WTC11 (cell line): ENCODE measurements at places on chromosomes 7 and 10.

- H3K4me3 ChIP-seq, result peak overlapping the region; percentile 56
- peaks cover 9% of the 10 kb centered on the region for H3K4me1 ChIP-seq
- H3K27ac ChIP-seq, result 0 out of 2 replicates have a peak overlapping the region, but pooled peaks have one; percentile 32
- peaks cover 39% of the 10 kb centered on the region for H3K36me3 ChIP-seq
- H3K27me3 ChIP-seq, result peaks cover 2% of the 10 kb centered on the region; the same call in 1 of the 2 replicates
These were observed 474 bp upstream of the NSMCE4A start for GRCh38 chr10:121975295-121976086.

DNA sequence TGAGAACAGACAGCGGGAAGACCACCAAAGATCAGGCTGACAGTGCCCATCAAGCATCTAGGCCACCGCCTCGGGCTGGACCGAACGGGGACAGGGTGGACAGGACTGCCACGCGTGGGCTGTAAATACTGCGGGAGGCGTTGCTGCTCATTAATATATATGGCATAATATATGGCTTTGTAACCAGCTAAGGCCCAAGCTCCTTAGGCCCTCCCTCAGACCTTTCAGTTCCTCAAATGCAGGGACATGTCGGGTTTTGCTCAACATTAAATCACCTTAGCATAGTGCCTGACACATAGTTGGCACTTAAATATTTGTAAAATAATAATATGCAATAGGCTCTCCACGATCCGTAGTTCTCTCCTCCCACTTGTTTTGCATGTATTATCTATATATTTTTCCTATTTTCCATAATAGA lies 402 bp upstream of the TMEM168 start:
- peak overlapping the region; percentile 85 for H3K4me3 ChIP-seq
- H3K4me1 ChIP-seq, result peaks cover 25% of the 10 kb centered on the region
- H3K27me3 ChIP-seq, result 0 out of 2 replicates have a peak, but pooled peaks cover 3% of the 10 kb centered on the region
- DNase-seq, result no peak

DNA sequence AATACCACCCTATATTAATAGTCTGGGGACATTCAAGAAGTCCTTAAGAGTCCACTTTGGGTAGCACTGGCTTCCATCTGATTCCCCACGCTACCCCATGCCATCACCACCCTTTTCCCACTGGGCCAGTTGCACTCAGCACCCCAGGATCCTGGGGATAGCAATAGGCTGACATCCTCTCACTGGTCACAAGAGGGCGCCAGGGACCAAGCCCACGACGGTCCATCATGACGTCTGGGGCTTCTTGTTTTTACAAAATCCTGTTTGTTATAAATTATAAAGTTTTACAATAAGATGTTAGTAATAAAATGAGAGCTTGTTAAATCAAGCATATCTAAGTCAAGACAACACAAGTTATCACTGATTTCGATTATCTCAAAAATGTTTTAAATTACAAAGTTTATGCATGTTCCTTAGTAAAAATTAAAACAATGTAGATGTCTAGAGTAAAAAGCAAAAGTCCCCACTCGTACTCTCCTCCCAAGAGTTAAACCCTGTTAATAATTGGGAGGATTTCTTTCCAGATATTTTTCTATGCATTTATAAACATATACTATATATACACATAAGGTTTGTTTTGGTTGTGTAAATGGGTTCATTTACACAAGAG lies 15.4 kb downstream of the GPNMB start:
- H3K36me3 ChIP-seq, result no peaks in the 10 kb centered on the region
- no peaks in the 10 kb centered on the region for H3K4me1 ChIP-seq
- no peak overlapping the region for H3K4me3 ChIP-seq
- no peaks in the 10 kb centered on the region for H3K27me3 ChIP-seq
- no peak overlapping the region for H3K27ac ChIP-seq

DNA sequence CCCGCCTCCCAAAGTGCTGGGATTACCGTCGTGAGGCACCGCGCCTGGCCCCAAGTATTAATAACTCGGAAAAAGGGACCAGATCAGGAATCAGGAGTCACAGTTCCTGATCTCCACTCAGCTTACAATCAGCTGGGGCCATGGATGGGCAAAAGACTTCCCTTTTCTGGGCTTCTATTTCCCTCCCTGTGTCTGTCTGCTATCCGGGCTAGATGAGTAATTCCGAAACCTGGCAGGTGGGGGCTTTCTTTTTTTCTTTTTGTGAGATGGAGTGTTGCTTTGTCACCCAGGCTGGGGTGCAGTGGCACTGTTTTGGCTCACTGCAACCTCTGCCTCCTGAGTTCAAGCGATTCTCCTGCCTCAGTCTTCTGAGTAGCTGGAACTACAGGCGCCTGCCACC lies 11.6 kb downstream of the RPS24 start:
- H3K27me3 ChIP-seq, result no peaks in the 10 kb centered on the region
- no peak overlapping the region for H3K4me3 ChIP-seq

DNA sequence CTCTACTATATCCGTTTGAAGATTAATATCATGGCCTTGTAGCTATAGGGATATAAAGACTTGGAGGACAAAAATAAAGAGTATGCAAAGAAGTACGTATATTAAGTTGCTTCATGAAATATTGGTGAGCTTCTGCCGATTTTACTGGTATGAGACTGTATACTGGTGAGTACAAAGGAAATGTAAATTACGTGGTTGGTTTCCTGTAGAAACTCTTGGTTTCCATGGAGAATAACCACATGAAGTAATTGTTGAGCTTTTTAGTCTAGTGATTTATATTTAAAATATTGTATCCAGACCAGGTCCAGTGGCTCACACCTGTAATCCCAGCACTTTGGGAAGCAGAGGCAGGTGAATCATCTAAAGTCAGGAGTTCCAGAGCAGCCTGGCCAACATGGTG lies 32.2 kb upstream of the GLI3 start:
- peaks cover 24% of the 10 kb centered on the region for H3K4me1 ChIP-seq
- no peak overlapping the region for H3K27ac ChIP-seq
- no peak overlapping the region for H3K4me3 ChIP-seq
- DNase-seq, result no peak

DNA sequence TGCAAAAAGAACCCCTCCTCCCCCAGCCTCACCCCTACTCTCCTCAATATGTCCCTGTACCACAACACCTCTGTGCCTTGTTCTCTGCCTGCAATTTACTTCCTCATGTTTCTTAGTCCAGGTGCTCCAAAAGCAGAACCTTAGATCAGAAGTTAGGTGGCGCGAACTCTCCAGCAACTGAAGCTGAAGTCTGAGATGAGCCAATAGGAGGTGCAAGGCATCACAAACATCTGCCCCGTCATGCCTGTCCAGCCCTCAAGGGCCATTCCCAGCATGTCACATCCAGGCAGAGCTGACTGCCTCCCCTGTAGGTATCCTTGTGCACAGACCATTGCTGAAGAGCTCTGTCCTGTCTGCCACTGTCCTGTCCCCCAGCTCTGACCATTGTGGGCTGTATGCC lies 508.8 kb downstream of the GRID1 start:
- H3K4me3 ChIP-seq, result no peak overlapping the region
- no peak overlapping the region for H3K27ac ChIP-seq
- DNase-seq, result no peak
- H3K36me3 ChIP-seq, result no peaks in the 10 kb centered on the region

DNA sequence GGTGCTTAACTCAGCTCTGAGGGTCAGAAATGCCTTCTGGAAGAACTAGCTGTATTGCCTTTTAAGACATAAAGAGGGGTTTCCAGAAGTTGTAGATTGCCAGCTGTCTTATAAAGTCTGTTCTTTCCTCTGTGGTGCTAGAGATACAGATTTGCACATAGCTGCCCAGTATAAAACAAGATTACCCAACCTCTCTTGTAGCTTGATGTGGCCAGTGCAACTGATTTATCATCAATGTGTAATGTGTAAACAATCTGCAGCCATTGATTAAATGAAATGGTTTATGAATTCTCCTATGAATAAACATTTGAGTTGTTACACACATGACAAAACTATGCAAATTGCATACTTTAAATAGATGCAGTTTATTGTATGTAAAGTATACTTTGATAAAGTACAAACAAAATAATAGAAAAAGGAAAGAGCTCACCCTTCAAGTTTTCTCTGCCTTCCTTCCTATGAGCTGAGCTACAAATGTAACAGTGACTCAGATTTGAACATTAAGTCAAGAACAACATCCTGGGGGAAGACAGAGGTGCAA lies 195.2 kb downstream of the TMEM26 start:
- peaks cover 5% of the 10 kb centered on the region; the same call in 1 of the 2 replicates for H3K36me3 ChIP-seq
- no peak for DNase-seq
- no peaks in the 10 kb centered on the region for H3K4me1 ChIP-seq
- no peak overlapping the region for H3K4me3 ChIP-seq
- H3K27me3 ChIP-seq, result no peaks in the 10 kb centered on the region

GRCh38 chr10:95552679-95553342 lies 8.4 kb downstream of the SORBS1 start:
- no peaks in the 10 kb centered on the region for H3K27me3 ChIP-seq
- H3K27ac ChIP-seq, result peak overlapping the region; percentile 96
- peaks cover 6% of the 10 kb centered on the region; the same call in 1 of the 2 replicates for H3K36me3 ChIP-seq
- H3K4me1 ChIP-seq, result peaks cover 69% of the 10 kb centered on the region
- DNase-seq, result no peak

DNA sequence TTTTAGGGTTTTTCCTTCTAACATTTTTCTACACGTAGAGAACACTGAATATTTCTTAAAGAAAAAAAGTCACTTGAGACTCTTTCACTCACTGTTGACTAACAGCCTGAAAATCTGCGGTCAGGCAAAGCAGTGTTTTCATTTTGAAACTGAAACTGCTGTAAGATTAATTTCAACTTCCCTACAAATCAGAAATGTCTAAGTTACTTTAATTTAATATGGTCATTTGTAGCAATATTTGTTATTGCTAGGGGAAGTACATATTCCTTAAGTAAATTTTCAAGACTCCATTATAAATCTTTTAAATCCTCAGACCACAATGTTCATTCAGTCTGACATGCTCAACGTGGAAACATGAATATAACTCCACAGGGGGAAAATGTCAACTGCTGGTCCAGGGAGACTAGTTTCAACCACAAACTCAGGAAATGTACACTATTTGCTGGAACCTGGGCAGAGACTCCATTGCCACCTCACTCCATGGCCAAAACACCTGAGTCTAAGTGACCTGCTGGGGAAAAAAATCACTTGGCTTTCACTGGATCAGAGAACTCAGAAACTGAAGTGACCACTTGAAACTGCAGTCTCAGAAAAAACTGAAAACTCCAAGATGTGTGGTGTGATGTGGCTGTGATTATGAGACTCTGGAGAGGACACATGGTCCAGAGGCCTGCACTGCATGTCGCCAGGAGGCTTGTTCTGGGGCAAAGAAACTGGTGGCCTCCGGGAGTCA lies 161.2 kb downstream of the TAX1BP1 start:
- no peak for DNase-seq
- no peaks in the 10 kb centered on the region for H3K27me3 ChIP-seq
- H3K36me3 ChIP-seq, result no peaks in the 10 kb centered on the region
- no peak overlapping the region for H3K4me3 ChIP-seq
- no peak overlapping the region for H3K27ac ChIP-seq
- peaks cover 39% of the 10 kb centered on the region for H3K4me1 ChIP-seq

DNA sequence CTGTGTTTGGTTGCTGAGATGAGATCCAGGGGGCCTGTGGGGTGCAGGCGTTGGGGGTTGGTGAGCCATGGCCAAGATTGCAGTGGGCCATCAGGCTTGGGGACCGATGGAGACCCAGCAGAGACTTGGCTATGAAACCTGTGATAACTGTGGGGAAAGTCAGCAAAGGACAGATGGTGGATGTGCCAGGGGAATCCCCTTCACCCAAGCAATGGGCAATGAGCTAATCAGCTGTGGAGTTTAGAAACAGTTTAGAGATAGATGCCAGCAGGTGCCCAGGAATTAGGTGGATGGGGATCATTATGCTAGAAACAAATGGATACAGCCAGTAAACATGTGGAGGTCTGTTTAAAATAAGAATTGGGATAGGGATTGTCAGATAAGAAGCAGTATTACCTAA lies 151.4 kb upstream of the FERD3L start:
- no peak overlapping the region for H3K27ac ChIP-seq
- peaks cover 4% of the 10 kb centered on the region for H3K4me1 ChIP-seq
- DNase-seq, result no peak
- H3K36me3 ChIP-seq, result no peaks in the 10 kb centered on the region
- 0 out of 2 replicates have a peak, but pooled peaks cover 8% of the 10 kb centered on the region for H3K27me3 ChIP-seq
- no peak overlapping the region for H3K4me3 ChIP-seq

GRCh38 chr10:35940141-35941041 lies 298.3 kb upstream of the FZD8 start:
- no peak overlapping the region for H3K27ac ChIP-seq
- peaks cover 11% of the 10 kb centered on the region for H3K4me1 ChIP-seq

DNA sequence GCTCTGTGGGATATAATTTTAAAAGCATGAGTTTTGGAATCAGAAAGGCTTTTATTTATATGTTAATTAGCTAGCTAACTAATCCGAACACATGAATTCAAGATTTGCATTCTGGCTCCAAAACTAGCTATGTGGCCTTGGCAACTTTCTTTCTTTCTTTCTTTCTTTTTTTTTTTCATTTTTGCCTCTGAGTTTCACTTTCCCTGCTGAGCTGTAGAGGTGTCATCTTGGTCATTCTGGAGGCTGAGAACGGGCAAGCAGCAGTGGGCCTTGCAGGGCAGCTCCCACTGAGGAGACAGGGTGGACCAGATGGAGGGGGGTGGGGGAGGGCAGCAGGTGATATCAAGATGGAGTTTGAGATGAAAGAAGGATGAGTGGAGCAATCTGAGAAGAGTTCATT lies 24.8 kb upstream of the SFMBT2 start:
- no peaks in the 10 kb centered on the region for H3K36me3 ChIP-seq
- no peak for DNase-seq
- no peak overlapping the region for H3K4me3 ChIP-seq
- peaks cover 37% of the 10 kb centered on the region for H3K4me1 ChIP-seq
- H3K27me3 ChIP-seq, result peaks cover 3% of the 10 kb centered on the region
- no peak overlapping the region; the same call in 1 of the 2 replicates for H3K27ac ChIP-seq

GRCh38 chr10:29273478-29273877 lies 15.4 kb upstream of the LYZL1 start:
- peaks cover 4% of the 10 kb centered on the region; the same call in 1 of the 2 replicates for H3K27me3 ChIP-seq
- H3K36me3 ChIP-seq, result peaks cover 24% of the 10 kb centered on the region
- peaks cover 14% of the 10 kb centered on the region for H3K4me1 ChIP-seq
- no peak overlapping the region for H3K4me3 ChIP-seq
- no peak for DNase-seq

DNA sequence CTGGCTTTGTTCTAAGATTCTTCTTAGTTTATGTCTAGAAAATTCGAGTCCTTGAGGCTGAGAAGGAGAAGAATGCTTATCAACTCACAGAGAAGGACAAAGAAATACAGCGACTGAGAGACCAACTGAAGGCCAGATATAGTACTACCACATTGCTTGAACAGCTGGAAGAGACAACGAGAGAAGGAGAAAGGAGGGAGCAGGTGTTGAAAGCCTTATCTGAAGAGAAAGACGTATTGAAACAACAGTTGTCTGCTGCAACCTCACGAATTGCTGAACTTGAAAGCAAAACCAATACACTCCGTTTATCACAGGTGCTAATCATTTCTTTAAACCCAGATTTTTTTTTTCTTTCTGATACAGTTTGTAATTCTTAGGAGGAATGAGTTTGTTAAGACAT lies 6.7 kb downstream of the CEP55 start:
- H3K4me1 ChIP-seq, result peaks cover 6% of the 10 kb centered on the region
- H3K4me3 ChIP-seq, result no peak overlapping the region
- no peak for DNase-seq
- no peak overlapping the region for H3K27ac ChIP-seq
- H3K27me3 ChIP-seq, result no peaks in the 10 kb centered on the region
- H3K36me3 ChIP-seq, result peaks cover 47% of the 10 kb centered on the region

- H3K36me3 ChIP-seq, result peaks cover 9% of the 10 kb centered on the region
- peaks cover 22% of the 10 kb centered on the region for H3K4me1 ChIP-seq
These were observed 662 bp upstream of the PPRC1 start for GRCh38 chr10:102132193-102132562.
